Peyer's patch (tissue), 4 donors: ENCODE measurements at places on chromosomes 1 and 21. TPM values are rescaled to one million over a fixed set of nuclear protein-coding genes. Genes with fewer than 3 reads are reported as not detected.

Gene HNRNPCL1
- total RNA-seq: not detected

- DNase-seq: no peak
- H3K27me3 ChIP-seq: no peaks in the 10 kb centered on the region
- H3K4me3 ChIP-seq: no peak overlapping the region
- peaks cover 7% of the 10 kb centered on the region for H3K4me1 ChIP-seq
These were observed 79.9 kb downstream of the TMEM53 start for GRCh38 chr1:44594353-44594752.

Gene ZMYND12
- total RNA-seq: not detected

DNA sequence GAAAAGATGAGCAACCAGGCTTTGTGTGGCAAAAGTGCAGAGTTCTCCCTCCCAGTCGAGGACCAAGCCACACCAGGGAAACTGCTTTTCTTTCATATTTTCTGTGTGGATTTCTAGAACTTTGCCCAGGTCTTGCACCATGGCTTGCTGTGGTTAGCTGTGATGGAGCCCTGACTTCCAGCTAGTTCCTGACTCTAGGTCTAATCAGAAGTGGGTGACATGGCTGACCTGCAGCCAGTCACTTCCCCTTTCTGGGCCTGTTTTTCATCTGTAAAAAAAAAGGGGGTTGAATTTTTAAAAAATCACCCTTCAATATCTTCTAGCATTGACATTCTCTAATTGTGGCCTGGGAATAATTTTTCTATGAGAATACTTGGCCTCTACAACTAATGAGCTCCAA is 491.2 kb upstream of the USP24 start:
- no peaks in the 10 kb centered on the region for H3K27me3 ChIP-seq
- no peaks in the 10 kb centered on the region for H3K4me1 ChIP-seq
- H3K36me3 ChIP-seq: no peaks in the 10 kb centered on the region
- no peak overlapping the region for H3K27ac ChIP-seq

DNA sequence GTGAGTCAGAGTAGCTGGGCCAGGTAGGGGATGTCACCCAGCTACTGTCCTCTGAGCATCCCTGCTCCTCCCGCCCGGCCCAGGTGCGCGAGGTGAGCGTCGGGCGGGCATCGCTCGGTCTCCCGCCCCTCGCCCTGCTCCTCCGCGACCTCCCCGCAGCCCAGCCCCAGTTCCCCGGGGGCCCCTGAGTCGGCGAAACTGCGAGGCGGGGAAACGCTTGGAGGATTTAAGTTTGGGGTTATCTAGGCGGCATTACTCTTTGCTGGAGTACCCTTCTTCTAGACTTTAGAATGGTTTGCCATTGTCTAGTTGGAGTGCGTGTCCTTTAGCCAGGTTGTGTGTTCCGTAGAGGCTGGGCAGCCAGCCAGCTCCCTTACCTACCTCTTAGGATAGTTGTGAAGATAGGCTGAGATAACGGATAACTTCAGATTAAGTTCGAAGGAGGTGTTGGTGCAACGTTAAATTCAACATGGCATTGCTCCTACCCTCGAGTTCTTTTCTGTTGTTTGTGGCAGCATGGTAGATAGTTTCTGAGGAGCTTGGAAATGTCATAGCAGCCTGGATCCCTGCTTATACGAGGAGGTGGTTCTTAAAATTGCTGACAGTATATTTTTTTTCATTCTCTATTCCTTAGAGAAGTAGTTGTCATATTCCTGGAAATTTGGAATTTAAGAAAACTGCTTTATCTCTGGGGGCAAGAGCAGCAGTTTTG is 697 bp downstream of the AGO3 start:
- H3K27me3 ChIP-seq: no peaks in the 10 kb centered on the region
- peaks cover 21% of the 10 kb centered on the region for H3K4me1 ChIP-seq
- peak overlapping the region; percentile 94 for H3K4me3 ChIP-seq
- no peak for DNase-seq
- H3K27ac ChIP-seq: peak overlapping the region; percentile 99

DNA sequence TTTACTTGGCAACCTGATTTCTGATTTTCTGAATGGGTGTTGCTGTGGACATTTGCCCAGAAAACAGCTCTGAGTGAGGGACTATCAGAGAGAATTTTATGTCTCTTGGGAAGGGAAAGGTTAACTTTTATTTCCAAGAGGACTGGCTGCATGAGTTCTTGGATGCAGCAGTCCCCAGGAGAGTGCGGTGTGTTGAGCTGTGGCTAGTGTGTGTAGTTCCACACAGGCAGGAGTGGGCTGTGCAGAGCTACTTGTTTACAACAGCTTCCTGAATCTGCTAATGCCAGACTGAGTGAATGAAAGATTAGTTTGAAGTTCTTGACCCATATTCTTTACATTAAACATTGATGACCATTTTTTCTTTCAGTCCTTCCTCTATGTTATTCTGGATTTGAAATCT is 41.0 kb upstream of the APOBEC4 start:
- H3K27me3 ChIP-seq: no peaks in the 10 kb centered on the region
- DNase-seq: no peak
- no peaks in the 10 kb centered on the region for H3K4me1 ChIP-seq
- no peak overlapping the region for H3K27ac ChIP-seq

GRCh38 chr1:56456435-56457101 is 122.8 kb downstream of the PLPP3 start:
- H3K27ac ChIP-seq: no peak overlapping the region
- no peak overlapping the region for H3K4me3 ChIP-seq
- H3K27me3 ChIP-seq: no peaks in the 10 kb centered on the region
- peaks cover 9% of the 10 kb centered on the region for H3K4me1 ChIP-seq
- no peaks in the 10 kb centered on the region for H3K36me3 ChIP-seq

GRCh38 chr1:198253668-198254067 is 96.9 kb downstream of the NEK7 start:
- DNase-seq: no peak
- H3K4me3 ChIP-seq: no peak overlapping the region
- H3K36me3 ChIP-seq: no peaks in the 10 kb centered on the region

DNA sequence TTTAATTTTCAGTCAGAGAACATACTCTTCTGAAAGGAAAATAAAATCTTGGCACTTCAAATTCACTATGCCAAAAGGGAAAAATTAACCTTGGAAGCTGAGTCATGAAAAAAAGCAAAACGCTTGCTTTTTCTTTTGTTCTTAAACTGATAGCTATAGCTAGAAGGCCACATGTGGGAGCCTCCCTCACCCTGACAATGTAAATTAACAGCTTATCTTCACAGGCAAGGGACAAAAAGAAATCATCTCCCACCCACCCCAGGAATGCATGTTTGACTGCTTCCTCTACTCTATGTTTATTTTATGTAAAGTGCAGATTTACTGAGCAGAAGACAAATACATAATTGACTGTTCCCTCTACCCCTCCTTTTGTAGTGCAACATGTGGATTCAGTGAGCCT is 38.0 kb downstream of the EBNA1BP2 start:
- no peak overlapping the region for H3K4me3 ChIP-seq
- H3K4me1 ChIP-seq: no peaks in the 10 kb centered on the region
- no peaks in the 10 kb centered on the region for H3K27me3 ChIP-seq
- H3K27ac ChIP-seq: no peak overlapping the region
- DNase-seq: no peak

Gene SMCP
- total RNA-seq: not detected

Gene CD1C
- not detected for total RNA-seq

DNA sequence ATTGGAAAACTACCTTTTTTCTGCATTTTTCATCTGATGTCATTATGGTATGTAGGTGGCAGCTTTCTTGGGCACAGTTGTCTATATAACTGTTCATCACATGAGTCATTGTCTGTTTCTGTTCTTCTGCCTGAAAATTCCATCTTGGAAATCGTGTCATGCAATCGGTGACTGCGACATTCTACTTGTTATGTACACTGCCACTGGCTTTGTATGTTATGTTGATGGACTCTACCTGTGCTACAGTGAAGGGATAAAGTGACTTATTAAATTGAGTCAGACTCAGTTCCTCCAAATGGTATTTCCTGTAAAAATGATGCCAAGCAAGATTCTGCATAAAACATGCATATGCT is 8.6 kb downstream of the SMAP2 start:
- DNase-seq: no peak
- H3K4me1 ChIP-seq: peaks cover 6% of the 10 kb centered on the region
- no peaks in the 10 kb centered on the region for H3K27me3 ChIP-seq
- H3K36me3 ChIP-seq: no peaks in the 10 kb centered on the region
- H3K27ac ChIP-seq: peak overlapping the region; percentile 100

DNA sequence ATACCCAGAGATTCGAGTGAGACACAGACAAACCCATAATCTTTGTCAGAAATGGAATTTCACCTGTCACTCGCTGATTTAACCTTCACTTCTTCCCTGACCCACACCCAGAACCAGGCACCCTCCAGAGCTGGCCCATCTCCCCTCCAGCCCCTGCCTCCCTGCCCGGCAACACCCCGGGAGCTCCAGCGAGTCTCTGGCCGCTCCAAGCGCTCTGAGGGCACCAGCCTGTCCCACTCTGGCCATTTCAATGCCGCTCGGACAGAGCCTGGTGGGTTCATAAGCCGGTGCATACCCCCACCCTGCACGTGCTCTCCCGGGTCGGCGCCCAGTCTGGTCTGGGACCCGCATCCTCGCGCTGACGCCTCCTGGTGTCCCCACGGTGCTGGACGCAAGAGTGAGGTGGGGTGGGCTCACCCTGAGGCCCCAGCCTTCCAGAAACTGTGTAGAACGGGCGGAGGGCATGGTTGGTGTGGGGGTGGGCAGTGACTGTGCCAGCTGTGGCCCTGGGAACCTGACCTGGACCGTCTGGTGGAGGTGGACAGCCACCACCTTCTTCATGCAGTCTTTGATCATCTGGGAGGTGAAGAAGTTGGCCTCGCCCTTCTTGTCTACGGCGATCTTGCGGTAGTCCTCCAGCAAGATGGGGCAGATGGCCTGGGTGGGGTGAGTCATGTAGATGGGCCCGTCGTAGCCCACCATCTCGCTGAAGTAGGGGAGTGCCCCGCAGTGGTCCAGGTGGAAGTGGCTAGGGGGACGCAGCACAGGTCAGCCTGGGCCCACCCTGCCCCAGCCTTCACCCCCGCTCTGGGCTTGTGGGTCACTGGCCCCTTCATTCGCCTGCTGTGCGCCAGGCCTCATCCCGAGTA is 5.4 kb downstream of the INTS11 start:
- no peak overlapping the region for H3K27ac ChIP-seq
- no peak for DNase-seq
- no peaks in the 10 kb centered on the region for H3K36me3 ChIP-seq
- H3K4me1 ChIP-seq: no peaks in the 10 kb centered on the region

Gene SERPINC1
- not detected for total RNA-seq

GRCh38 chr1:20867847-20868246 is 80.7 kb upstream of the HP1BP3 start:
- no peak overlapping the region for H3K4me3 ChIP-seq
- H3K4me1 ChIP-seq: no peaks in the 10 kb centered on the region
- DNase-seq: no peak

- H3K4me3 ChIP-seq: no peak overlapping the region
- no peaks in the 10 kb centered on the region for H3K36me3 ChIP-seq
- no peaks in the 10 kb centered on the region for H3K4me1 ChIP-seq
- DNase-seq: no peak
- no peaks in the 10 kb centered on the region for H3K27me3 ChIP-seq
These were observed 454.6 kb upstream of the RUNX1 start for GRCh38 chr21:35503671-35504070.

- H3K36me3 ChIP-seq: no peaks in the 10 kb centered on the region
- H3K4me1 ChIP-seq: no peaks in the 10 kb centered on the region
- DNase-seq: no peak
These were observed 5.4 kb downstream of the CPLANE2 start for GRCh38 chr1:16231331-16232315.

Gene ENAH
- total RNA-seq: 7.6 TPM

GRCh38 chr1:25039229-25039628 is 109.2 kb upstream of the RUNX3 start:
- H3K27me3 ChIP-seq: no peaks in the 10 kb centered on the region
- no peak overlapping the region for H3K27ac ChIP-seq
- H3K36me3 ChIP-seq: no peaks in the 10 kb centered on the region
- DNase-seq: no peak
- no peak overlapping the region for H3K4me3 ChIP-seq

DNA sequence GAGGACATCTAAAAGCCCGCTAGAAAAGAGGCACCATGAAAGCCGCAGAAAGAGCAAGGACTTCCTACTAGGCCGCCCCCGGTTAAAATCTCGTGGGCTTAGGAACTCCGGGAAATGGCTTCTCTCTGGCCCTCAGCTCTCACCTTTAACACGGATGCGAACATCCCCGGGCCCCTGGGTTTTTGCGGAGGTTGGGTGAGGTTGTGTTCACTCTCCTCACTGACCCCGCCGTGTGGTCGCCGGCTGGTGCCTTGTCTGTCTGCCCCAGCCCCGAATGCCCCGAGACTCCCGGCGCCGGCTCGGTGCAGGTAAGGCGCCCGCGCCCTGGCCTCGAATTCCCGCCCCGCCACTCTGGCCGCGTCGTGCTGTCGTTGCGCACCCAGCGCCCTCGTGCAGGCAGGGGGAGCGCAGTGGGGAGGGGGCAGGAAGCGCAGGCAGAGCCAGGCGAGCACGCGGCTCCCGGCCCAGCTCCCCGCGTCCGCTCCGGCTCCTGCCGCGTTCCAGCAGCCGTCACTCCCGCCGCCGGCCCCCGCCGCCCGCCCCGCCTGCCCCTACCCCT is at the start of gene SHISAL2A:
Gene SHISAL2A (plus strand): TSS at position 437 of the 559 bp plus-strand sequence. CDS start 326 bp downstream, outside the sequence.
- H3K27me3 ChIP-seq: no peaks in the 10 kb centered on the region
- H3K36me3 ChIP-seq: no peaks in the 10 kb centered on the region
- H3K4me3 ChIP-seq: peak within 1 kb of the TSS; percentile 68

Gene LEFTY2
- not detected for total RNA-seq
